M059J (cell line): ENCODE measurements at places on chromosomes 5 and 9. TPM values are rescaled to one million over a fixed set of nuclear protein-coding genes. Genes with fewer than 3 reads are reported as not detected.
A peak's percentile ranks its signal among the peaks of the same experiment; 100 is the strongest.

Gene PCDHGA4
- total RNA-seq, result 0.17 and 0.91 TPM in 2 replicates

Gene BRINP1
- total RNA-seq, result 0.20 TPM in 1 of 2 replicates, not detected in the other

Gene CCDC183
- not detected in 2 replicates for total RNA-seq

DNA sequence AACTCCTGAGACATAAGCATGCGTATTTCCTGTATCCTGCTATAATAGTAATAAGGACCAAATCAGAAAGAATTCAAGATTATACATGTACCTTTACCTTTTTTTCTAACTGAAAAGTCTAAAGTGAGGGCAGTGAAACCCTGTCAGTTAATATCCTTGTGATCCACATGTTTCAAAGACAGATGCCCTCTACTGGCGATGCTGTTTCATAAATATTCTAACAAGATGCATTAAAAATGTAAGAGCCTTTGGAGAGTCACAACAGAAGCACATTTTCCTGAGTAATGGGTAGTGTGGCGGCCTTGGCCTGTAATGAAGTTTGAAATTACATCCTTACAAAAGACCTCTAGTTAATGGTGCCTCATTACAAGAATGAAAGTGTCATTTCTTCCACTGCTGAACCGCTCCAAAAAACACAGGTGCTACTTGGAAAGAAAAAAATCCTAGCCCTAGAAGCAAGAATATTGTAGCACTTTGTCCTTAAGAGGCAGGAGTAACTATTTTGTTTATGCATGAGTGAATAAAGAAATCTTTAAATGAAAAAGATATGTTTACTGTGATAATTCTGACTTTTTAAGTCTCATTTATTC, 232.6 kb downstream of the EPB41L4A start:
- DNase-seq, result peak; percentile 56

DNA sequence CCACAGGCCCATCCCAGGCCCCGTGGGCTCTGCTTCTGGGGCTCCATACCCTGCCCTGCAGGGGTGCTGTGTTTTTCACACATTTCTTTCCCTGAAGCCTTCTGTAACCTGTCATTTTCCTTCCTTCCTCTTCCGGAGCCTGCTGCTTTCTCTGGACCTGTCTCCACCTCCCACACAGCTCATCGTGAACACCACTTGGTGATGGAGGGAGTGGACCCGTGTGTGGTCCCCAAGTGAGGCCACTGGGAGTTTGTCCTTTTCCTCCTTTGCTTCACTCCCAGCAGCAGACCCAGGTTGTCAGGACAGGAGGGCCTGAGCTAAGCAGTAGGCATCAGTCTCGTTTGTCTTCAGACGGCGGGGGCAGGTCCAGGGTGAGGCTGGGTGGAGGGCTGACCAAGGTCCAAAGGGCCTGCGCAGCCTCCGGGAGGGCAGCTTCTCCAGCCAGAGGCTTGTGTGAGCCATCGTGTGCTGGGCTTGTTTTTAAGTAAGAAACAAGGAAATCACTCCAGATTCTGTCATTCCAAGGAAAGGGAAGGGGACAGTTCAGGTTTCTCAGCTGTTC, 5.8 kb upstream of the POMT1 start:
- no peak for DNase-seq

GRCh38 chr9:34499076-34499475, 23.7 kb downstream of the ENHO start:
- DNase-seq, result no peak

DNA sequence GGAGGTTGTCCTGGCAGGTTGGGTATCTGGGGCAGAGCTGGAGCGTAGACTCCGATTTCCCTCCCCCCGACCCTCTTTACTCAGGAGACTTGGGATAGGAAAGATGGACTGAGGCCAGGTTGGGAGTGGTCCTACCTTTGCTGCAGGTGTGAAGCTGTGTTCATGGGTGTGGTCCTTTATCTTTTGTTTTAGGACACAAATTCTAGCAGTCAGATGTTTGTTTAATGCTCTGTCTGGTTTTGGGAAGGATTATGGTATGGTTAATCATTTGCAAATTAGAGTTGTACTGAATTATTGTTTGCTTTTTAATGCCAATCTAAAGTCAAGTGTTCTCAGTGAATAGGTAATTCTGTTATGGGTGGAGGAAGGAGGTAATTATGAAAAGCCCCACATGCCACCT, 14.1 kb upstream of the FAM120AOS start:
- DNase-seq, result no peak

- no peak for DNase-seq
These were observed 20.2 kb downstream of the DAB2IP start for GRCh38 chr9:121671612-121672155.

DNA sequence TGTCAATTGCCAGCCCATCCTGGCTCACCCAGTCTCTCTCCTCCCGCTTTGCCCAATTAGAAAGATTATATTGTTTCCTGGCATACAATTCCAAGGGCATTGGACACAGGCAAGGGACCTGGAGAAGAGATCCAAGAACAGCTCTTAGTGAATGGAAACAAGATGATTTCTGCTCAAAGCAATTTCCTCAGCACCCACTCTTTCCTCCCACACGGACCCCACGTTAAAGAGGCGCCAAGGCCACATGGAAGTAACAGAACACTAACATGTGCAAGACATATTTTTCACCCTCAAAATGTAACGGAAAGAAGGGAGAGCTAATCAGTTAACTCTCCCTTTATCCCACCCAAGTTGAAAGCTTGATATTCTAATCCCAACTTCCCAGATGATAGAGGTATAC, 111.2 kb downstream of the LHFPL2 start:
- DNase-seq, result no peak
